Thoracic aorta endothelial cell (primary cell): ENCODE measurements at places on chromosomes 3 and 15. TPM values are rescaled to one million over a fixed set of nuclear protein-coding genes. Genes with fewer than 3 reads are reported as not detected.

The DCBLD2 gene
- total RNA-seq: 76.0 and 143 TPM in 2 replicates

The RLBP1 gene
- total RNA-seq: not detected in 2 replicates

The A4GNT gene
- total RNA-seq: not detected in 2 replicates

The RASGRF1 gene
- not detected in 2 replicates for total RNA-seq

The NISCH gene
- 82.6 and 92.1 TPM in 2 replicates for total RNA-seq

The RFTN1 gene
- total RNA-seq: 41.1 and 47.2 TPM in 2 replicates

The HACD2 gene
- 34.4 and 47.3 TPM in 2 replicates for total RNA-seq

The MSL2 gene
- total RNA-seq: 30.7 and 33.9 TPM in 2 replicates

The GPR87 gene
- total RNA-seq: 0.29 TPM in 1 of 2 replicates, not detected in the other

The SLC22A13 gene
- total RNA-seq: 0.22 and 0.27 TPM in 2 replicates

The RASL12 gene
- not detected in 2 replicates for total RNA-seq

The ZFAND6 gene
- 126 and 138 TPM in 2 replicates for total RNA-seq

The XCR1 gene
- not detected in 2 replicates for total RNA-seq

The IL16 gene
- total RNA-seq: 0.22 and 0.93 TPM in 2 replicates

The ZXDC gene
- 20.5 and 23.1 TPM in 2 replicates for total RNA-seq

The POPDC2 gene
- total RNA-seq: 0.43 TPM in 1 of 2 replicates, not detected in the other
